ENCODE measurements at places on chromosomes 5 and 9. TPM values are rescaled to one million over a fixed set of nuclear protein-coding genes. Genes with fewer than 3 reads are reported as not detected.

The CD274 gene
- total RNA-seq: 5.9 TPM

The QRFP gene
- total RNA-seq: not detected

DNA sequence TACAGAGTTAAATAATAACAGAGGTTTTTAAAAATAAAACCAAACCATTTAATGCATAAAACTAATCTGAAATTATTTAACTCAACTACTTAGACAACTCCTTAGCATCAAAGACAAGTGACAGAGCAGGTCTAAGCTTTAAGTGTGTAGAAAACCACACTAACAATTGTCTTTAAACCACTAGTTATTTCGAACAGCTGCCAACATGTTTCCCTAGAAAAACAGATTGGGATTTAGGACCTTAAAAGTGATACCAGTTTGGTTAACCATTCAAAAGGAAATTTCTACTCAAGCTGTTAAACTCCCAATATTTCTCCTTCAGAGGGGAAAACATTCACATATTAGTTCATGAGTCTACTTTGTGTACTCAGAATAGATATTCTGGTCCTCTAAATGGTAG, 208.7 kb downstream of the BNC2 start:
- DNase-seq: no peak
- no peaks in the 10 kb centered on the region for H3K36me3 ChIP-seq
- H3K27me3 ChIP-seq: no peaks in the 10 kb centered on the region
- H3K4me3 ChIP-seq: no peak overlapping the region
- no peak overlapping the region for H3K27ac ChIP-seq

DNA sequence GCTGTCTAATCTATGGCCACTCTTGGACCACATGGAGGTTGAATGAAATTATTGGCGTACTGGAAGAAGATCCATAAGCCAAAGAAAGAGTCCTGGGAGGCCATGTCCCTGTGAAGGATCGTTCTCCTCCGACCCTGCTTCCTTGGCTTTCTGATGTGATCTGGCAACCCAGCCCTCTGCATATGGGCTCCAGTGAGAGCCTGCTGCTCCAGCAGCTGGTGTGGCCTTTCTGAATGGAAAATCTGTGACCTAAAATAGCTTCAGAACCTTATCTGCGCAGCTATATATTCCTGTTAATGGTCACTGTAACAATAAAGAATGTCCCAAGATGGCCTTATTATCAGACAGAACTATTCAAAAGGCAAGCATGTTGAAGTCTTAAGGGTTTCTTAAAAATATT, 40.2 kb upstream of the PHF2 start:
- H3K27me3 ChIP-seq: no peaks in the 10 kb centered on the region
- H3K4me3 ChIP-seq: no peak overlapping the region
- H3K27ac ChIP-seq: no peak overlapping the region
- H3K4me1 ChIP-seq: no peaks in the 10 kb centered on the region
- DNase-seq: no peak

DNA sequence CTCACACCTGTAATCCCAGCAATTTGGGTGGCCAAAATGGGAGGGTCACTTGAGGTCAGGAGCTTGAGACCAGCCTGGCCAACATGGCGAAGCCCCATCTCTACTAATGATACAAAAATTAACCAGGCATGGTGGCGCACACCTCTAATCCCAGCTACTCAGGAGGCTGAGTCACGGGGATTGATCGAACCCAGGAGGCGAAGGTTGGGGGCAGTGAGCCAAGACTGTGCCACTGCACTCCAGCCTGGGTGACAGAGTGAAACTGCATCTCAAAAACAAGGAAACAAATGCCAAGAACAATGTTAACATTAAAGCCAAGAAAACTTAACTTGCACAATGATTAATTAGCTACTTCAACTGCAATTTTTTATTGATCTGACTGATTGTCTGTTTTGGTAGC, 202.6 kb downstream of the ARRDC3 start:
- no peaks in the 10 kb centered on the region for H3K36me3 ChIP-seq
- no peak overlapping the region for H3K27ac ChIP-seq
- no peak for DNase-seq

DNA sequence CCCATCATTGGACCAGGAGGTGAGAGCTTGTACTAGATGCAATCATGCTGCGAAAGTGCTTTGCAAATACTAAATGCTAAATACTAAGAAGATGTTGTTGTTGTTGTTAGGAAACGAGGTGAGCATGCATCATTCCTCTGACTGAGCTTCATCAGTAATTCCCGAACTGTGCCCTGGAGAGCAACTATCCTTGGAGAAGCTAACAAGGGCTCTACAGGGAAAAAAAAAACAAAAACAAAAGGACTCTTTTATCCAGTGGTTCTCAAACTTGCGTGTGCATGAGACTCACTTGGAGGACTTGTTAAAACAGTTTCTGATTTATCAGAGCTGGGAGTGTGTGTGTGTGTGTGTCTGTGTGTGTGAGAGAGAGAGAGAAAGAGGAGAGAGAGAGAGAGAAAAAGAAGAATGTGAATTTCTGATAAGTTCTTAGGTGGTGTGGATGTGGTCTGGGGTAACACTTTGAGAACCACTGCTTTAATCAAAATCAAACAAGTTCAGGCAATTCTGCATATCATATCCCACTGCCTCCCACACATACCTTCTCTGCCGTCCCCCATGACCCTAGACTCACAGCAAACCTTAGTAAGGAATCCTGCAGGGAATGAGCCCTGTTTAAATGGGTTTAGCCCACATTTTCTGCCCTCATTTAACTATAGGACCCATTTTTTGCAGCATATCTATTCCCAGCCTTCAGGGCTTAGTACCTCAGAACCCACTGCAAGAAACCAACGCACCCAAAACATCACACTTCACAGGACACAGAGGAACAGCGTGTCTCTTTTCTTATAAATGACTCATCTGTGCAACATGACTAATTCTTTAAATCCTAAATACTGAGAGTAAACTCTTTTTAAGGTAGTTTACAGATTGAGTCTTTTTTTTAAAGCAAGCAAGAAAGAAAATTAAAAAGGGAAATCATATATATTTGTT, 48.9 kb downstream of the PDE6A start:
- H3K27ac ChIP-seq: no peak overlapping the region
- no peaks in the 10 kb centered on the region for H3K36me3 ChIP-seq
- peak; percentile 55 for DNase-seq
- H3K4me3 ChIP-seq: no peak overlapping the region

DNA sequence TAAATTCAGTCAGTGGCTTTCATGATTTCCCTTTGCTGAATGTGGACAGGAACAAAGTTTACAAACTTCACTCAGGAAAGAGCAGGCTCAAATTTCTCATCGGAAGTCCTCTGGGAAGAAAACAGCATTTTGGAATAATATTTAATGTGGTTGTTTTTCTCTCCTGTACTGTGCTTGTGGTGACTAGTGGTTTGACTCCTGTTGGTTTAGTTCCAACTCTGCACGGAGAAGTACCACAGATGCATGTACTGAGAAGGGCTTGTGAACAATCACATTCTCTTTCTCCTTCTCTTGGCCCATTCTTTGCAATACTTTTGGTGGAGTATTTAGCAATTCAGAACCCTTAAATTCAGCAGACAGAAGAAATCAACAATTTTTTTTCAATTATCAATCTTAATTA, 13.3 kb downstream of the MPDZ start:
- no peaks in the 10 kb centered on the region for H3K27me3 ChIP-seq
- no peaks in the 10 kb centered on the region for H3K36me3 ChIP-seq
- H3K4me3 ChIP-seq: no peak overlapping the region
- DNase-seq: peak; percentile 89
- peaks cover 2% of the 10 kb centered on the region for H3K4me1 ChIP-seq
- no peak overlapping the region for H3K27ac ChIP-seq

- peak overlapping the region; percentile 52 for H3K27ac ChIP-seq
- no peaks in the 10 kb centered on the region for H3K36me3 ChIP-seq
These were observed 49.5 kb upstream of the SUSD1 start for GRCh38 chr9:112224401-112225289.

- H3K27me3 ChIP-seq: no peaks in the 10 kb centered on the region
- H3K4me3 ChIP-seq: no peak overlapping the region
- H3K4me1 ChIP-seq: no peaks in the 10 kb centered on the region
- DNase-seq: no peak
These were observed 92.8 kb upstream of the SLCO6A1 start for GRCh38 chr5:102591650-102592049.

- H3K27ac ChIP-seq: no peak overlapping the region
- peak overlapping the region; percentile 86 for H3K4me3 ChIP-seq
- peaks cover 2% of the 10 kb centered on the region for H3K4me1 ChIP-seq
- no peaks in the 10 kb centered on the region for H3K36me3 ChIP-seq
These were observed 855 bp upstream of the ARHGAP26 start for GRCh38 chr5:142769251-142769792.

- H3K4me1 ChIP-seq: peaks cover 25% of the 10 kb centered on the region
- no peaks in the 10 kb centered on the region for H3K27me3 ChIP-seq
- DNase-seq: peak; percentile 99
- peak overlapping the region; percentile 42 for H3K27ac ChIP-seq
- no peak overlapping the region for H3K4me3 ChIP-seq
- no peaks in the 10 kb centered on the region for H3K36me3 ChIP-seq
These were observed 117.5 kb downstream of the ZNF608 start for GRCh38 chr5:124628721-124629596.

DNA sequence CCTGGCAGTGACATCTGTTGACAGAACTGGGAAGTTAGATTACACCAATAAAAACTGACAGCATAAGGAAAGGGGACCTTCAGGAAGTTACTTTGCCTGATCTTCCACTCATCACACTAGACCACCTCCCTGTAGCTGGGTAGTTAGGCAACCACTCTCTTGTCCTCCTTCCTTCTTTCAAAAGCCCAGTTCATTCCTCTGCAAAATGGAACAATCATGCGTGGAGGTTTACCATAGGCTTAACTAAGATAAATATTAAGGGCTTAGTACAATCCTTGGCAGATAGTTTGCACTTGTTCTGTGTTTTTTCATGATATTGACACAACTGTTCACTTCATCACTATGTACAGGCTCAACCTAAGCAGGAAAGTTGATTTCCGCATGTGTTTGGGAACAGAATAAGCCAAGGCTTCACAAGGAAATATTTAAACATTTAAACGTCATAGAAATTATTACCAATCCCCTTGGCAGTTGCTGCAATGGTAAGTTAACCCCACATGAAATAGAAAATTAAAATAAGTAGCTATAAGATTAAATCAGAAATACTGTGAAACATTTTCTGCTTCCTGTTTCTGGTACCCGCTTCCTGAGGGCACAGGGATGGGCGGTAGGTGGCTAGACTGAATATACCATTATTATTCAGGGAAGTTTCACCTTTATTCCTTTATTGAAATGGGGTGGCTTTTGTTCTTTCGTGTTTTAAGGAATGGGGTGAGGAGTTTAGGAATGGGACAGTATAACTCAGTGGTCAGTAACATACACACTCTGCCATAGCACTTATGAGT, 9.9 kb upstream of the PTGER4 start:
- H3K4me3 ChIP-seq: no peak overlapping the region
- H3K27ac ChIP-seq: no peak overlapping the region
- H3K27me3 ChIP-seq: no peaks in the 10 kb centered on the region
- H3K4me1 ChIP-seq: no peaks in the 10 kb centered on the region
- DNase-seq: no peak
